CD4-positive, alpha-beta T cell treated with Interleukin-4 for 4 hours (primary cell): ENCODE measurements at places on chromosomes 7 and 10.

- peak; percentile 6 for DNase-seq
Measured at GRCh38 chr10:60549686-60550085, 160.0 kb upstream of the ANK3 start.

GRCh38 chr7:158602905-158603772 lies 15.5 kb upstream of the PTPRN2 start:
- DNase-seq: no peak

DNA sequence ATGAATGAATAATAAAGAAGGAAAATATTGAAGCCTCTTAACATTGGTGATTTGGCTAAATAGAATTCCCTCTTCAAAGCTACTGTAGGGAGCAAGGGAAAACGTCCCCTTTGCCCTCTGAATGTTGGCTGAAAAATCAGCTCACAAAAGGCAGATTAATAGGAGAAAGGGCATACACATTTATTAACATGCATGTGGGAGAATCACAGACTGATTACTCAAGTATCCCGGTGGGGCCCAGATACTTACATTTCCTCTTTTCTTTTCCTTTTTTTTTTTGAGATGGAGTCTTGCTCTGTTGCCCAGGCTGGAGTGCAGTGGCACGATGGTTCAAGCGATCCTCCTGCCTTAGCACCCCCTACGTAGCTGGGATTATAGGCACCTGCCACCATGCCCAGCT lies 68.5 kb downstream of the HK1 start:
- no peak for DNase-seq

DNA sequence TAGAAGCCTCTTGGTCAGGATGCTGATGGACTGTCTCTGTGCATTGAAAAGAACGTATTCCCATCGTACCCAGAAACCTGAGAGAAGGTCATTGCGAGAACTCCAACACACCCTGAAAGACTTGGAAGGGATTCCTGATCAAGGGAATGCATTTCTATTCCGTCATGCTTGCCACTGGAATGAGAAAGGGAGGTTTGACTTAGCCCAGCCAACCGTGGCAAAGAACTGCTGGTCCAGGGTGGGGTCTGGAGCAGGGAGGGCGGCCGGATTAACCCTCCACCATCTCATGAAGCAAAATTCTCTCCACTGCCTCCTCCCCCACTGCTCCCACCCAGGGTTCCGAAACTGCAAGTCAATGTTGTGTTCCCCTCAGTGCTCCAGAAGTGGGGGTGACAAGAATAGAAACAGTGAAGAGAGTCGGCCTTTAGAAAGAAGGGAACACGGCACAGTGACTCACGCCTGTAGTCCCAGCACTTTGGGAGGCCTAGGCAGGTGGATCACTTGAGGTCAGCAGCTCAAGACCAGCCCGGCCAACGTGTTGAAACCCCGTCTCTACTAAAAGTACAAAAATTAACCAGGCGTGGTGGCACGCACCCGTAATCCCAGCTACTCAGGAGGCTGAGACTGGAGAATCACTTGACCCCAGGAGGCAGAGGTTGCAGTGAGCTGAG lies 137.5 kb upstream of the MGMT start:
- no peak for DNase-seq

- DNase-seq: no peak
Measured at GRCh38 chr10:71790749-71791440, 17.6 kb upstream of the VSIR start.

GRCh38 chr7:137801491-137801890 lies 45.3 kb downstream of the DGKI start:
- DNase-seq: no peak

DNA sequence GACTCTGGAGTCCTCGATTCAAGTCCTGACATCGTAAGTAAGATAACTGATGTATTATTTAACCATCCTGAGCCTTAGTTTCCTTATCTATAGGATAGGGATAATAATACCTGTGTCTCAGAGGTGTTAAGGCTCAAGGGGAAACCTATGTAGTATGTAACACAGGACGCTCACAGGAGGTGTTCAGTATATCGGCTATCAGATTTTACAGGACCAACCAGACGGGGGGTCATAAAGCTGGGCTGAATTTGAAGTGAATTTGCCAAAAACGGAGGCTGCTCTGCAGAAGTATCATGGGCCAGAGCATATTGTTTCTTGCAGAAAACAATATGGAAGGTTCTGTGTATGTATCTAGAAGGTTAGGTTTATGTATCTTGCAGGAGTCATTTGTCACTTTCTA lies 11.1 kb upstream of the ZNF282 start:
- DNase-seq: no peak

- peak; percentile 10 for DNase-seq
Measured at GRCh38 chr7:140342727-140343514, 55.4 kb downstream of the SLC37A3 start.

DNA sequence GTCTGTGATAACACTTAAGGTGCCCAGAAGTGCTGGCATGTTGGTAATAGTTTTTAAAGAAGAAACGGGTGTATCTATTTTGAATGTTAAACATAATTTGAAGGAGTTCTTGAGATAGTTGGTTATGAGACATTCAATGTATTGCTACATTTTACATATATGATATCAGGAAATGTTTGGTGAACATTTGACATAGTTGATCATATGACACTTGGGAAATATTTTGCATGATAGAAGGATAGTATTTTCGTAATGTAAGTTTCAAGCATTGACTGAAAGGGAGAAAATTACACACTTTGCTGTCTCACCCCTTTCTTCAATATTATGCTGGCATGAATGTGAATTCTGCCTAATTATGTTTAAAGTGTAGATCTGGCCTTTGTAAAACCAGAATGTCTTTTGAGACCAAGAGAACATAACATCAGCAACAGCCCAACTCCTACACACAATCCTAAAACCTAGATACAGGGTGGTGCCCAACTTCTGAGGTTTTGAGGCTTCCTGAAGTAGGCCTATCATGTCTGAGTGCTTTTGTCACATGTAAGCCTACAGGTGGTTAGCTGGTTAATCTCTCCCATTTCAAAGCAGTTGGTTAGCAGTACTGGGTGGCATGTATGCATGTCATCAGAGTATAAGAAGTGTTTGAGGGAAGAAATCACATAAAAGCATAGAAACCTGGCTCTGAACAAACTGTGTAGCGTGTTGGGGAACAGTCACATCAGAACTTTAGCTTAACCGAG lies 2.1 kb downstream of the ADD3 start:
- DNase-seq: peak; percentile 88

- DNase-seq: no peak
Measured at GRCh38 chr7:112254156-112254555, 47.7 kb downstream of the ZNF277 start.

DNA sequence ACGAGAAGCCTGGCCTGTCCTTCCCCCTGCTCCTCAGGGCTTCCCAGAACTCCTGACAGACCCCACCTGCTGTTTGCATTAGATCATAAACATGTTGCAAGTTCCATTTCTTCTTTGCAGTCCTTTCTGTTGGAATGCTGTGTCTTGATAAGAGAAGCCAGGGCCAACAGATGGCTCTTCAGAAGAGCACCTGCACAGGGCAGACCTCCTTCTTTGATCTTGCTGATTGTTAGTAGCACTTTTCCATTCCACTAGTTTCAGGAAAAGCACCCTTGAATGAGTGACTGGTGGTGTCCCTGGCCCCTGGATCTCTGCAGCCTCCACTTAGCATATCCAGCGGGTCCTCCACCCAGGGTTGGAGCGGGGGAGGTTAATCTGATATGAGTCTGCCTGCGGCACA lies 243.2 kb downstream of the GFRA1 start:
- DNase-seq: no peak

DNA sequence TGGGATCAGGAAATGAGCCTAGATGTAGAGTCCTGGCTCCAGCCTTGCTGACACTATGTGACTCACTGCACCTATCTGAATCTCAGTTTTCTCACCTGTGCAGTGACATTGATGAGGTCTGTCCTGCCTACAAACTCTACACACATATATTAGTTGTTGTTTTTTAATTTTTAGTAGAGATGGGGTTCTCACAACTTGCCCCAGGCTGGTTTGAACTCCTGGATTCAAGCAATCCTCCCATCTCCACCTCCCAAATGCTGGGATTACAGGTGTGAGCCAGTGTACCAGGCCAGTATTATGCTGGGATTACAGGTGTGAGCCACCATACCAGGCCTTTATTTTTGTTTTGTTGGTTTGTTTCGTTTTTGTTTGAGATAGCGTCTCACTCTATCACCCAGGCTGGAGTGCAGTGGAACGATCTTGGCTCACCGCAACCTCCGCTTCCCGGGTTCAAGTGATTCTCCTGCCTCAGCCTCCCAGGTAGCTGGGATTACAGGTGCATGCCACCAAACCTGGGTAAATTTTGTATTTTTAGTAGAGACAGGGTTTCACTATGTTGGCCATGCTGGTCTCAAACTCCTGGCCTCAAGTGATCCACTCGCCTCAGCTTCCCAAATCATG lies 11.8 kb upstream of the DDIT4 start:
- no peak for DNase-seq

DNA sequence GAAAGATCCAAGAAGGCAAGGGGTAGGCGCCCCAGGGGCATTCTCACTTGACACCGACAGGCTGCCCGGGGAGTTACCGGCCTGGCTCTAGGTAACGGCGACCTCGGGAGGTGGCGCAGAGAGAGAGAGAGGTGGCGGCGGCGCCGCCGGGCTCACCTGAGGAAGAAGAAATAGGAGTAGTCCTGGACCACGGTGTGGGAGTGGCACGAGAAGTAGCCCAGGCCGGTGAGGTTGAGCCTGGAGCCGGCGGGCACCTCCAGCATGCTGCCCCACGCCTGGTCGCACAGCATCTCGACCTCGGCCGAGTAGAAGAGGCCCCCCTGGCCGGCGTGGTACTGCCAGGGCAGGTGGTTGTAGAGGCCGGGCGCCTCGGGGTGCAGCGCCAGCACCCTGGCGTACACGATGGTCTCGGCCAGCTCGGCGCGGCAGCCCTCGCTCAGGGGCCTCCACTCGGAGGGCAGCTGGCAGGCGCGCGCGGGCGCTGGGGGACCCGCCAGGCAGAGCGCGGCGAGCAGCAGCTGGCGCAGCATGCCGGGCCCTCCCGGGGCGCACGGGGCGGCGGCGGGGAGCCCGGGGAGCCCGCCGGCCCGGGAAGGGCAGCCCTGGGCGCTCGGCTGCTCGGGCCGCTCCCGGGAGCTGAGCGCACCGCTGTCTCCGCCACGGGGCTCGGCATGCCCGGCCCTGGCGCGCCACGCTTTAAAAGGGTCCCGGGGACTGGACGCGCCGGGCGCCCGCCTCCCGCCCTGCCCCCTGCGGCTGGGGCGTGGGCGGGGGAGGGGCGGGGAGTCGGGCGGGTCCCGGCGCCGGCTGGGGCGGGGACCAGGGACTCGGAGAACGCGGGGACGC lies at the start of gene CCDC3:
TSS of gene CCDC3 (minus strand) at position 673 of the 846 bp plus-strand sequence. CDS start at position 530, 143 bp downstream.
- no peak for DNase-seq

DNA sequence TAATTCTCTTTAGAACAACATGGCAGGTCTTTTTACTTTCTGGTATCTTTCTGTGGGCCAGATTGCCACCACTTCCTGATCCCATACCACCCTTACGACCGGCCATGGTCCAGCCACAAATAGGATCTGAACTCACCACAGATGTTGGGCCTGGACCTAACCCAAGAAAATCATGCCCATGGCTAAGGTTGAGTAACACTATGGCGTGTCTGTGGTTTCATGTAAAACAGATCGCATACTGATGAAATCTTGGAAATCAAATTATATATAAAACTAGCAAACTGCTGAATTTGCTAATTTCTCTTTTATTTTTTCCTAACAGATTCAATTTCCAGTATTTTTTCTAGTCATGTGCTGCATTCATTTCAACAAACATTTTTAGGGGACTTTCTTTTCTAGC lies 77.2 kb downstream of the CH25H start:
- DNase-seq: no peak

GRCh38 chr10:114624422-114624821 lies 33.7 kb downstream of the ABLIM1 start:
- no peak for DNase-seq

DNA sequence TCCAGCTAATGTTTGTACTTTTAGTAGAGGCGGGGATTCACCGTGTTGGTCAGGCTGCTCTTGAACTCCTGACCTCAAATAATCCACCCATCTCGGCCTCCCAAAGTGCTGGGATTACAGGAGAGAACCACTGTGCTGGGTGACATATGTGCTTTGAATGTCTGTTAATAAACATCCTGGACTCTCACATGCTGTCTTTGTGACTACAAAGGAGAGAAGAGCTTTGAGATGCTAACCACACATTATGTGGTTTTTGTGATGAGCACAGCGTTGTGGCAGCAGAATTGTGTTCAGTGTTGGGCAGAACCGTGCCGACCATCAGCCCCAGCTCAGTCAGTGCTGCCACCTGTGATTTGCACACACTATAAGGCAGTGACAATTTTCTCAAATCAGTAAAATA lies 500.1 kb upstream of the KLF6 start:
- DNase-seq: peak; percentile 26
